ENCODE measurements at places on chromosomes 7 and 10.

GRCh38 chr10:102679596-102679995 lies 34.6 kb downstream of the ARL3 start:
- no peak for DNase-seq

DNA sequence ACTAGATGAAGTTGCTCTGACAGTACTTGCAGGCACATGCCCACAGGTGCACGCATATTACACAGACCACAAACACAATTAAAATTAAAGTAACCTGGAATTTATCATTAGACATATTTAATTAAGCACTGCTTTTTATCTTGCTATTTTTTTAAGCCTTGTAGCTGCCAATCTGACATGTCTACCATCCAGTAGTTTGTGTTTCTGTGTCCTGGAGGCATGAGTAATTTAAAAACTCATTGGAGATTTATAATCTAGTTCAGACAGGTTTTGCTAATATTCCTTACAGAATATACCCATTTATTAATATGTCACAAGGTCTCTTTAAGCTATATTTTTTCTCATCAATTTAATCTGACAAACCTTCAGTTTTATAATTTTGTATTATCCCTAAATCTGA lies 445.0 kb upstream of the KLF6 start:
- no peak for DNase-seq

- DNase-seq = no peak
Observed at GRCh38 chr7:128124786-128125185, 93.5 kb upstream of the LRRC4 start.

DNA sequence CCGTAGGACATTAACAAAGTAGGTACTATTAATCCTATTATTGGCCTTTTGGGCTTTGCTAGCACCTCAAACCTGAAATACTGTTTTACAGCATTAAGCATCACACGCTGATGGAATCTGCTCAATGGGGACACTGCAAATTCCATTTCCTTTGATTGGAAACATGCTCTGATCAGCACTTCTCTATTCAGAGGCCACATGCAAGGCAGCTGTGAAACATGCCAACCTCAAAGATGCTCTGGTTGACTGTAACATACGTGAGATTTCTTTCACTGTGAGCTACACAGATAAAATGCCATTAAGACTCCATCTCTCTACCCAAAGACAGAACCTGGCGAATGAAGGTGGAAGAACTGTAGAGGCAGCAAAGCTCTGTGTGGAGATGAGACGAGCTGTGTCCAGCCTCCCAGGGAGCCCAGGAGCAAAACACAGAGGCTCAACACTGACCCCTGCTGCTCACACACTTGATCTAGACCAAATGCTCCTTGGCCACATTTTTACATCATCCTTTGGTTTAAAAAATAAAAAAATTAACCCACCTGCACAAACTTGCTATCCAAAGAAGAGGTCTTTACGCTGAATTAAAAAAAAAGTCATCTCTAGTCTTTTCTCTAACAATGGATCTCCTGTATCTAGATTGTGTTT lies 8.0 kb downstream of the RSU1 start:
- no peak for DNase-seq

DNA sequence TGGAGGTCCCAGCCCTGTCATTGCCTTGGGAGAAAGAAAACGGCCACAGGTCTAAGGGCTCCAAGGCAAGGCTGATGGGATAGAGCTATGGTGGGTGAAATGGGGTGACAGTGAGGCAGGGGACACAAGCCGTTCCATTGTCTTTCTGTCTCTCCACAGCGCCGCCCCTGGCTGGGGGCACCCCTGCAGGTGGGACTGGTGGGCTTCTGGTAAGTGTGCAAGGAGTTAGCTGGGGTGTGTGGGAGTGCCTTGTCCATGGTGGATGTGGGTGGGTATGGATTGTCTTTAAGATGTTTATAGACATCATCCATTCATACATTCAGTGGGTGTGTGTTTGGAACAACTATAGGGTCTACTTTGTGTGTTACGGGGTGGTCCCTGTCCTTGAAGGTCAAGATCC lies 7.5 kb downstream of the SFXN3 start:
- DNase-seq = no peak

DNA sequence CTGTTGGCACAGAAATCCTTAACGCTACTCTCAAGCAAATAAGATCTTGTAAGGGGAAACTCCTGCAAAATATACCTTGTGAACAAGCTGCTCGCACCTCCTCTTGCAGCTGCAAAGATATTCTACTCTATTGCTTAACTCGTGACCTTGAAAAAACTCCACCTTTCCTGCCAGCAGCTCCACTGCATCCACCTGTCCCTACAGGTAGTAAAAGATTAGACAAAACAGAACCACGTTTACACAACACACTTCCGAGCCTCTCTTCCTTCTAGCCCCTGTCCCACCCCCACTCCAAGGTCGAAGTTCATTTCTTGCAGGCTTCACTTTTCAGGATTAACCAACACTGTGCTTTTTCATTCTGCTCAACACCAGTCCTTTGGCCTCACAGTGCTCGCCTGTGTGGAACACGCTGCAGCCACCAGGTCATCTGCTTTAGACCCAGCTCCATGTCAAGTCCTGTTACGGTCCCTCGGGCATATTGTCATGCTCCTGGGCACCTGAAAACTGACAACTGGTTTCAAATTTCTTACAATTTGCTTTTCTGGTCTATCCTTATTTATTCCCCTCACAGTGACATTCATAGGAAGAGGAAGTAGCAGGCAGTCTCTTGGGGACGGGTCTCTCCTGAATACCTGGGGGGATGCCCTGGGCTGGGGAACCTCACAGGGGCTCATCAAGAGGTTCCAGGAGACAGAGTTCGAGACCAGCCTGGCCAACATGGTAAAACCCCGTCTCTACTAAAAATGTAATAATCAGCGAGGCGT lies 165.8 kb upstream of the KLF14 start:
- no peak for DNase-seq

Data from T-helper 2 cell (primary cell).